ENCODE measurements at places on chromosomes 13 and 19. TPM values are rescaled to one million over a fixed set of nuclear protein-coding genes. Genes with fewer than 3 reads are reported as not detected.

SLC25A41 gene
- total RNA-seq = not detected

ZNF723 gene
- total RNA-seq = not detected

MAB21L1 gene
- 1.5 TPM for total RNA-seq

APOC4 gene
- not detected for total RNA-seq

CHAF1A gene
- 5.6 TPM for total RNA-seq

SHANK1 gene
- total RNA-seq = 1.1 TPM

ZNF460 gene
- 101 TPM for total RNA-seq

MAP2K7 gene
- 14.8 TPM for total RNA-seq

SUPT20H gene
- 60.1 TPM for total RNA-seq

PRKCG gene
- under 0.01 TPM for total RNA-seq

VSIG10L gene
- 0.88 TPM for total RNA-seq

MAN2B1 gene
- total RNA-seq = 43.0 TPM

LRRC25 gene
- total RNA-seq = 0.88 TPM

IL4I1 gene
- 0.29 TPM for total RNA-seq

ITGBL1 gene
- total RNA-seq = 360 TPM

FUT1 gene
- not detected for total RNA-seq

KLF5 gene
- 4.0 TPM for total RNA-seq

MYO1F gene
- under 0.01 TPM for total RNA-seq

FZR1 gene
- total RNA-seq = 39.5 TPM

ZNF667 gene
- 7.7 TPM for total RNA-seq

SIGLEC12 gene
- total RNA-seq = under 0.01 TPM

PLVAP gene
- total RNA-seq = not detected

ZNF235 gene
- total RNA-seq = 5.6 TPM

SLITRK6 gene
- 0.29 TPM for total RNA-seq

SYT3 gene
- total RNA-seq = not detected

SKA3 gene
- total RNA-seq = 13.0 TPM

TMPRSS9 gene
- 1.1 TPM for total RNA-seq

FCAR gene
- total RNA-seq = not detected

METTL21C gene
- not detected for total RNA-seq

ZFP28 gene
- total RNA-seq = 7.6 TPM

DHDH gene
- total RNA-seq = 0.36 TPM

IGSF23 gene
- total RNA-seq = not detected

LYPD5 gene
- 0.29 TPM for total RNA-seq

COQ8B gene
- 32.9 TPM for total RNA-seq

KLK7 gene
- total RNA-seq = not detected

ZNF418 gene
- total RNA-seq = 5.1 TPM

KIR3DL2 gene
- not detected for total RNA-seq

RNF17 gene
- not detected for total RNA-seq

Measured in osteoblast (primary cell).